Smooth muscle cell of the umbilical artery (primary cell): ENCODE measurements at places on chromosomes 12 and 14. TPM values are rescaled to one million over a fixed set of nuclear protein-coding genes. Genes with fewer than 3 reads are reported as not detected.

Gene GALNT8
- total RNA-seq, result 2.2 TPM in 1 of 2 replicates, not detected in the other

Gene ANKS1B
- 0.30 and 0.83 TPM in 2 replicates for total RNA-seq

Gene FAM222A
- total RNA-seq, result 0.30 and 0.42 TPM in 2 replicates

Gene FOXA1
- 1.1 TPM in 1 of 2 replicates, not detected in the other for total RNA-seq

Gene PPP1R36
- 1.0 and 1.8 TPM in 2 replicates for total RNA-seq

Gene KCNH3
- under 0.01 and 0.14 TPM in 2 replicates for total RNA-seq

Gene PMEL
- total RNA-seq, result 1.1 TPM in 1 of 2 replicates, not detected in the other

Gene KRT79
- total RNA-seq, result not detected in 2 replicates

Gene AICDA
- total RNA-seq, result not detected in 2 replicates

Gene CABP1
- 4.2 and 7.2 TPM in 2 replicates for total RNA-seq

Gene TMEM63C
- 0.30 and 0.46 TPM in 2 replicates for total RNA-seq

Gene NRXN3
- 3.3 and 7.9 TPM in 2 replicates for total RNA-seq

Gene NGB
- not detected in 2 replicates for total RNA-seq

Gene CYP27B1
- total RNA-seq, result 0.59 and 0.74 TPM in 2 replicates

Gene ANO6
- total RNA-seq, result 61.2 and 98.9 TPM in 2 replicates

Gene KCNK10
- not detected in 2 replicates for total RNA-seq

Gene USP44
- under 0.01 TPM in 1 of 2 replicates, not detected in the other for total RNA-seq

Gene C14orf39
- 0.05 TPM in 1 of 2 replicates, not detected in the other for total RNA-seq

Gene REP15
- 2.1 and 5.0 TPM in 2 replicates for total RNA-seq

Gene GALC
- total RNA-seq, result 34.4 and 57.0 TPM in 2 replicates

Gene LRRK2
- total RNA-seq, result 1.7 and 2.4 TPM in 2 replicates

Gene SLC7A7
- 5.1 and 10.1 TPM in 2 replicates for total RNA-seq
